ENCODE measurements at places on chromosomes 7 and 10. TPM values are rescaled to one million over a fixed set of nuclear protein-coding genes. Genes with fewer than 3 reads are reported as not detected.

The ZNF394 gene
- total RNA-seq = 16.0 TPM

The PRR15 gene
- not detected for total RNA-seq

The GALNT17 gene
- 54.1 TPM for total RNA-seq

The VCL gene
- total RNA-seq = 244 TPM

The CALML5 gene
- total RNA-seq = not detected

The ALDH18A1 gene
- total RNA-seq = 14.1 TPM

The NUDT13 gene
- 3.6 TPM for total RNA-seq

The GIMAP4 gene
- 36.4 TPM for total RNA-seq

The TACC2 gene
- total RNA-seq = 357 TPM

The VIPR2 gene
- total RNA-seq = 16.0 TPM

The OR13A1 gene
- total RNA-seq = not detected

The BAMBI gene
- 25.4 TPM for total RNA-seq

The OPALIN gene
- total RNA-seq = not detected

The INSYN2A gene
- 0.19 TPM for total RNA-seq

The OLAH gene
- not detected for total RNA-seq

The COL13A1 gene
- 1.7 TPM for total RNA-seq

The CYP26C1 gene
- total RNA-seq = not detected

The KEL gene
- total RNA-seq = 0.65 TPM

The NPSR1 gene
- not detected for total RNA-seq

The GIMAP8 gene
- total RNA-seq = 13.5 TPM

The CALHM1 gene
- total RNA-seq = not detected

The DGKB gene
- total RNA-seq = 0.76 TPM

The TMEM178B gene
- total RNA-seq = 27.6 TPM

The WEE2 gene
- not detected for total RNA-seq

Data from heart right ventricle (tissue), 16 donors.